Astrocyte (in vitro differentiated cells and primary cell): ENCODE measurements at places on chromosomes 12 and 14. TPM values are rescaled to one million over a fixed set of nuclear protein-coding genes. Genes with fewer than 3 reads are reported as not detected.

Gene SRRM4
- 0.30 and 0.46 TPM in 2 replicates for total RNA-seq

Gene NINJ2
- not detected in 2 replicates for total RNA-seq

Gene MLXIP
- 62.5 and 73.4 TPM in 2 replicates for total RNA-seq

Gene COCH
- total RNA-seq = 0.79 and 0.87 TPM in 2 replicates

Gene TPPP2
- not detected in 2 replicates for total RNA-seq

Gene ANO2
- total RNA-seq = 0.17 and 0.93 TPM in 2 replicates

Gene FERMT2
- 324 and 364 TPM in 2 replicates for total RNA-seq

Gene COX14
- total RNA-seq = 49.7 and 59.9 TPM in 2 replicates

Gene ANKS1B
- total RNA-seq = 2.4 and 3.0 TPM in 2 replicates

Gene A2M
- total RNA-seq = 4.2 and 10.7 TPM in 2 replicates

Gene LTBP2
- total RNA-seq = 162 and 196 TPM in 2 replicates

Gene KLRK1
- 0.73 and 1.1 TPM in 2 replicates for total RNA-seq

Gene MIP
- not detected in 2 replicates for total RNA-seq

Gene HHIPL1
- total RNA-seq = 0.86 and 1.1 TPM in 2 replicates

Gene BHLHE41
- 2.9 and 4.3 TPM in 2 replicates for total RNA-seq

Gene AMN
- total RNA-seq = 2.0 and 3.4 TPM in 2 replicates

Gene ERO1A
- 80.5 and 94.0 TPM in 2 replicates for total RNA-seq

Gene KLRD1
- 0.45 and 0.91 TPM in 2 replicates for total RNA-seq

Gene PPP2R3C
- total RNA-seq = 24.4 and 28.3 TPM in 2 replicates

Gene AQP5
- not detected in 2 replicates for total RNA-seq

Gene HOMEZ
- 13.7 and 16.6 TPM in 2 replicates for total RNA-seq

Gene OTX2
- 2.3 and 8.2 TPM in 2 replicates for total RNA-seq

Gene RTL1
- 0.18 and 0.31 TPM in 2 replicates for total RNA-seq

Gene MGAT4C
- 1.1 and 1.2 TPM in 2 replicates for total RNA-seq
